Activated CD4-positive, CD25-positive, alpha-beta regulatory T cell (primary cell): ENCODE measurements at places on chromosomes 12 and 14.

- DNase-seq, result no peak
Observed at GRCh38 chr12:72269491-72269890, 2.7 kb upstream of the TRHDE start.

GRCh38 chr14:38138473-38139138 lies 69.1 kb upstream of the SSTR1 start:
- DNase-seq, result no peak

GRCh38 chr12:131511803-131512561 lies 198.9 kb upstream of the SFSWAP start:
- DNase-seq, result no peak

DNA sequence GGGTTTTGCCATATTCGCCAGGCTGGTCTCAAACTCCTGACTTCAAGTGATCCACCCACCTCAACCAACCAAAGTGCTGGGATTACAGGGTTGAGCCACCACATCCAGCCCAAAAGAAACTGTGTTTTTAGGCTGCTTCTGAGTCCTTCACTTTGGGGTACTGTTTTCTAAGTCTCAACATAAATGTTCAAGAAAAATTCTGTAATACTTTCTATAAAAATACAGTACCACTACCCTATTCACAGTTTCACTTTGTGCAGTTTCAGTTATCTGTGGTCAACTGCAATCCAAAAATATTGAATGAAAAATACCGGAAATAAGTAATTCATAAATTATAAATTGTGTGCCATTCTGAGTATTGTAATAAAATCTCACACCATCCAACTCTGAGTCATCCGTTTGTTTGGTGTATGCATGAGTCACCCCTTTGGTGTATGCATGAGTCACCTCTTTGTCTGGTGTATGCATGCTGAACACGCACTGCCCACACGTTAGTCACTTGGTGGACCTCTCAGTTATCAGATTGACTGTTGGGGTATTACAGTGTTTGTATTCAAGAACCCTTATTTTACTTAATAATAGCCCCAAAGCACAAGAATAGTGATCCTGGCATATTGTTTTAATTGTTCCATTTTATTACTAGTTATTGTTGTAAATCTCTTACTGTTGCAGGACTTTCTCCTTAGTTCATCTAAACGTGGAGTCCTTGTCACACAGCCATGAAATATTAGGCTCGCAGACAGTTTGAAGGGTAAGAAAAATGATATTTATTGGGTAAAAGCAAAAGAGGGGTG lies 190.2 kb downstream of the FSCB start:
- no peak for DNase-seq

- no peak for DNase-seq
Observed at GRCh38 chr12:123958876-123959275, 13.8 kb downstream of the CCDC92 start.

DNA sequence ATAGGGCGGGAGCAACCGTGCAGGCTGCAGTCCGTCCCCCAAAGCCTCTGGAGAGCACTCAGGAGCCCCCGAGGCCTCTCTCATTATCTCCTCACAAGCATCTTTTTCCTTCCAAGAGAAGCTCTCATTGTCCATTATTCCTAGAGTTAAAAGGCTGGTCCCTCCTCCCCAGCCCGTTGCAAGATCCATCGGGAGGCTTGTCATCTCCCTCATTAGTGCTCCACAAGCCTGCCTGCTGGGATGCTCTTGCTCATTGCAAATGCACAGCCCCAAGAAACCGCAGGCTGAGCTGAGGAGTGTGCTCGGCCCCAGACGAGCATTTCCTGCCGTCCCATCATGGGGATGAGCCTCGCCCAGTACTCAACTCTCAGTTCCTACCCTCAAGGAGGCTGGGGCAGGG lies 23.3 kb downstream of the NUAK1 start:
- no peak for DNase-seq

DNA sequence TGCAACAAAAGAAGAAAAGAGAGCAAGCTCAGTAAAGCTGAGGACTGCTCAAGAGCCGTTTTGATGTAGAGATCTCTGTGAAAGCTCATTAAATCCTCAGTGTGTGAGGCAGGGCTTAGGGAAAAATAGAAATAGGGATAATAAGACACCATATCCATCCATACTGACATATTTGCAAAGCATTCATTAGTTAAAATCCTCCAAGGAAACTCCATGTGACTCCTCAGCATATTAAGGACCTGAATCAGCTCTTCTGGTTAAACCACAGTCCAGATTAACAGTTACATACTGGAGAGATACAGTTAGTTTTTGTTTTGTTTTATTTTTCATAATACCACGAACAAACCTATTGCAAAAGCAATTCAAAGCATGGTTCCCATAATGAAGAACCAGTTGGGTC lies 288.2 kb downstream of the PAWR start:
- DNase-seq, result no peak

GRCh38 chr14:85428926-85429325 lies 101.0 kb upstream of the FLRT2 start:
- no peak for DNase-seq

GRCh38 chr12:19431407-19432308 lies 7.6 kb upstream of the AEBP2 start:
- peak; percentile 3 for DNase-seq

GRCh38 chr12:89499857-89500256 lies 24.7 kb downstream of the GALNT4 start:
- DNase-seq, result no peak

DNA sequence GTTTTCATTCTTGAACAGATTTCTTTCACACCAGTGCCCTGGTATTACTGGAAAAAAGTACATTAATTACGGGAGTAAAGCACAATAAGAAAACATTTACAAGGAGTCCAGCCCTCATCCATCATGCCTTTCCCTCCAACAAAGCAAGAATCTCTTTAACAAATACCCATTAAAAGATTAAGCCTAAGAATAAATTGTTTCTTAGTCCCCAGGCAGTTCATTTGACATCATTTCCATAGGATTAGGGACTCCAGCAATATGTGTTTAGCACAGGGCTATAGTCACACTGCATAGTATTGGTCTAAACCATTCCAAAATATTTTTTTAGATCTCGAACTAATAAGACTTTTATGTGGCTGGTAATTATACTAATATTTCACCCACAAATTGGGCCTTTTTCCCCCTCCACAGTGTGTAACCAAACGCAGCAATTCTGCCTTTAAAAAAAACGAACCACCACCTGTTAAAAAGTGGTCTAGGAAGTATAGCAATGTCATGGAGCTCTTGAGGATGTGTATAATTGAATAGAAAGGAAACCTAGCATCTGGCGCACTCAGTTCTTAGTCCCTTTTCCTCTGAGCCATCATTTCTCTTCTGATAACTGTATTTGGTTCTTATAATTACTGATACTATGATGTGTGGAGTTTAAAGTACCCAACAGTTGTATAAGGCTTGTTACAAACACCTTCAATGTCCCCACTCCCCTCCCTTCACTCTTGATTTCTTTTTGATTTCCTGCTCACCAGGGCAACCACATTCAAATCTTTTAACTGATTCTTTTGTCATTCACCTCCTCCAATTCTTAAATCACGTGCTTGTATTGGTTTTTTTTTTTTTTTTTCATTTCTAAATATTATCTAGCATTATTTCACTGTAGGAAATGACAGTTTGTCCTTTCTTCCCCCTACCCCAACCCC lies 138.7 kb downstream of the ETV6 start:
- no peak for DNase-seq

GRCh38 chr12:28844718-28845117 lies 304.4 kb upstream of the FAR2 start:
- DNase-seq, result no peak

DNA sequence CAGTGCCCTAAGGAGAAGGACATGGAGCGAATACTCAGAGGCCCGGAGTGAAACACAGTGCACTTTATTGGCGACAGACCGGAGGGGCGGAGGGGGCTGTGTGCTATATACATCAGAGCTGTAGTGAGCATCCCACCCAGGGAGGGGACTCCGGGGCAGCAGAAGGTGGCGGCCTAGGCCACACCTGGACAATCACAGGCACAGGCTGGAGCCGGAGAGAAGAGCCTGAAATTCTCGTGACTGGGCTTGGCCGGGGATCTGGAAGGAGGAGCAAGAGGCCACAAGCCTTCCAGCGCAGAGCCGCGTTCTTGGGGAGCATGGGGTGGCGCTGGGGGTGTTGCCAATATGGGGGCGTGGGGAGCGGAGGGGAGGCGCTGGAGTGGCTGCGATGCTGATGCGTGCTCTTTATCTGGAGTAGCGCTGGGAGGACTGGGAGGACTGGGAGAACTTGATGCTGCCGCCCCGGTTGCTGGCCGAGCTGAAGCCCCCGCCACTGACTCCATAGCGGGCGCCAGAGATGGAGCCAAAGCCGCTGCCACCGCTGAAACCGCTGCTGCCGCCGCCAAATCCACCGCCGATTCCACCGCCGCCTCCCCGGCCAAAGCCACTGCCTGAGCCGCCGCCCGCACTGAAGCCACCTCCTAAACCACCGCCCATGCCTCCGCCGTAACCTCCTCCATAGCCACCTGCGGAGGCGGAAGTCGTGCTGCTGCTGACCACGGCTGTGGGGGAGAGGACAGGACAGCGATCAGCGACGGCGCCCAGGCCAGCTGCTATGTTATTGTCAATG lies 6.1 kb downstream of the KRT3 start:
- DNase-seq, result no peak

DNA sequence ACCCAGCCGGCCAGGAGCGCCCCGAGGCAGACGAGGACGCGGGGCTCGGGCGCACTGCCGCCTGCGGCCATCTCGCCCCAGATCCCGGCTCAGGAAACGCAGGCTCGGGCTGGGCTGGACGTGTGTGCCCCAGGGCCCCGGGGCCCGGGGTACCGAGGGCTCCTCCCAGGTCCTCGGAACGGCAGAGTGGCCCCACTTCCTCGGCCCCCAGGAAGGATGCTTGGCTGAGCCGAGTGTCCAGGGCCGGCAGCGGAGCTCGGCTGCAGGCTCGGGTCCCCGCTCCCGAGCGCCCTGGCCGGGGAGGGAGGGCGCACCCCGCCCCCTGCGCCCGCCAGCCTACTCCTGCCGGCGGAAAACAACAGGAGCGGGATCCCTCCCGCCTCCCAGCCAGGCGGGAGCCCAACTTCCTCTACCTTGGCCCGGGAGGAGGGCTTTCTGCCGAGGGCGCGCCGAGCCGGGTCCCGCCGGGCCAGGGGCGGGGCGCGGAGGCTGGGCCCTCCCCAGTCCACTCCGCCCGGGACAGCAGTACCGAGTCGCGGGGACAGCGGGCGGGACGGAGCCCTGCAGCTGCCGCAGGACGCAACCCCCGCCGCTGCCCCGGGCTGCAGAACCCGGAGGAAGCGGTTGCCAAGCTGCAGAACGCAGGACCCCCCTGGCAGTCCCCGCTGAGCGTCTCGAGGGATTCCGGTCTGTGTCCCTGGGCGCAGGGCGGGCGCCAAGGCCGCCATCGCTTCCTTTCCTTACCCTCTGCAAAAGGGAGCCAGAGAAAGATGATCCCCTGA lies at the start of gene VSIG10:
TSS of gene VSIG10 (minus strand) at position 411 of the 782 bp plus-strand sequence. CDS start at position 71, 340 bp downstream.
- DNase-seq, result peak; percentile 3

DNA sequence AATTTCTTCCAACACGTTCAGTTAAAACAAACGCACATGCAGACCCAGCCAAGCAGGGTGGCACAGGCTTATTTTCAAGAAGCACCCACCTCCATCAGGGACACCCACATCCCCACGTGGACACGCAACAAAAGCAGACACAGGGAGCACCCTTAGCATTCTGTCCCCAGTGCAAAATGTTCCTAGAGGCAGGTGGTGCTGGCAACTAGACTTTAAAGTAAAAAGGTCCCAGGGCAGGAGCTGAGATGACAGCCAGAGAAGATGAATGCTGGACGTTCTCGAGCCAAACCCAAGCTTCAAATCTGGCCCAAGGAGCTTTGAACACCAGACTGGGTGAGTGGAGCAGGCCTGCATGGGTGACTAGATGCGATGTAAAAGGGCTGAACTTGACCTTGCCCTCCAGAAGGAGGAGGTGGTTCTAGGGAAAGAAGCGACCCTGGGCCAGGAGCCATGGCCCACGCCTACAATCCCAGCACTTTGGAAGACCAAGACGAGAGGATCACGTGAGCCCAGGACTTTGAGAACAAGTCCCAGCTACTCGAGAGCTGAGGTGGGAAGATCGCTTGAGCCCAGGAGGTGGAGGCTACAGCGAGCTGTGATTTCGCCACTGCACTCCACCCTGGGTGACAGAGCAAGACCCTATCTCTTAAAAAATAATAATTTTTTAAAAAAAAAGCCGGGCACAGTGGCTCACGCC lies 47.3 kb downstream of the KDM2B start:
- DNase-seq, result no peak

DNA sequence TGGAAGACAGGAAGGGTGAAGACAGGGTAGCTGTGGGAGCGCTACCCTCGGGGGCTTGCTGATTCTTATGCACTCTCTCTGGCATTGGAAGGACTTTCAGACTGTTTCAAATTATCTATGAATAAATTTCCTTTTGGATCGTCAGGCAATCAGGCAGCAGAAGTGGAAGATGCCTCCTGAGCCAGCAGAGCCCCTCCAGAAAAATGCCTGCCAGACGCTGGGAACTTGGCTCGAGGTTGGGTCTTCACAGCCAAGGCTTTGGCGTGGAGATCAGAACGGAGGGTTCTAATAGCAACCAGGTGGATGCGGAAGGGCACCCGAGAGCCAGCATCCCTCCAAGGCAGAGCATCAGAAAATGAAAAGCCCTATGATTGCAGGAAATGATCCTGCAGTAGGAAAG lies 119.2 kb upstream of the RFLNA start:
- no peak for DNase-seq

DNA sequence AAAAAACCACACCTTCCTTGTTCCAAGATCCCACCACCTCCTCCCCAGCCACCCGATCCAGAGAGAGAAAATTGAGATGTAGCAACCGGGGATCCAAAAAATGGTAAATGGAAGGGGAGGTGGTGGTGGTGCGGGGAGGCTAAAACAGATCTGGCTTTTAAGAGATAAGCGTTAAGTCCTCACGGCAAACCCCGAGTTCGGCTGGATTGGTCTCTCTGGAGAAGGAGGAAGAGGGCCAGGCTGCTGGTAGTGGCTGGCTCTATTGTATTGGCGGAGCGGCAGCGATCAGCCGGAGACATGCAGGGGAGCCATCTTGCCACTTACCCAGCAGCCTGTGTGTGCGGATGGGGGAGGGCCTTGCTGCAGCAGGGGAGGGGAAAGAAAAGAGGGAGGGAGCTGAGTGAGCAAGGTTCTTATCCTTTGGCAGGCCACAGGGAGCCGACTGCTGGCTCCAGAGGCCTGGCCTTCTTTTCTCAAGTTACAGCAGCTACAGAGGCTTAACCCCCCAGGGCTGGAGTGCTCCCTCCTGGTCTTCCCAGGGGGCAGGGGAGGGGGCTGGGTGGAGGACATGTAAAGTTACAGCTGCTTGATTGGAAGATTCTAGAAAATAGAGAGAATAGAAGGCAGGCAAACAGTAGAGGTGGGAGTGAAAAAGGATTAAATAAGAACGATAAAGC lies 14.1 kb upstream of the CDH24 start:
- DNase-seq, result no peak

DNA sequence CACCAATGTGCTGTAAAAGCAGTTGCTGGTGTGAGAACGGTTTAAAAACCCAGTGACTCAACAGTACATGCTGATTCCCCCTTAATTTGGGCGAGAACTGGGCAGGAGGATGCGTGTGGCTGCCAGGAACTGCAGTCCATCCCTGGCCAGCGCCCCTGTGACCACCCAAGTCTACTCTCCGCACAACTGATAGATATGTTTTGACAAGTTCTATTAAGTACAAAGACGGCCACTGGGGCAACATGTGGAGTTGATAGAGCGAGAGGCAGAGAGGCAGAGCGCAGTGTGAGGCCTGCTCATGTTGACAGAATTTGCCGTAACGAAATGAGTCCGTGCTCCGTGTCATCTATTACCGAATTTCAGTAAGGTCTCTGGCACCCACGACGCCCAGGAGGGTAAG lies 855.0 kb downstream of the BCL11B start:
- no peak for DNase-seq

- no peak for DNase-seq
Observed at GRCh38 chr12:112353393-112353792, 28.8 kb downstream of the HECTD4 start.

GRCh38 chr14:106879241-106879640 lies 1352.9 kb downstream of the TMEM121 start:
- DNase-seq, result no peak
